Prostate gland (tissue), 2 donors: ENCODE measurements at places on chromosomes 2 and 18. TPM values are rescaled to one million over a fixed set of nuclear protein-coding genes. Genes with fewer than 3 reads are reported as not detected.

ST6GAL2 gene
- 48.3 TPM for total RNA-seq

NEU4 gene
- total RNA-seq = not detected

NTSR2 gene
- total RNA-seq = not detected

VIL1 gene
- total RNA-seq = not detected

ASTL gene
- total RNA-seq = not detected

C2orf80 gene
- total RNA-seq = not detected

CNGA3 gene
- total RNA-seq = not detected

ADAM23 gene
- 10.7 TPM for total RNA-seq

CRYGD gene
- not detected for total RNA-seq

CPSF3 gene
- total RNA-seq = 50.8 TPM
